Stimulated activated CD4-positive, alpha-beta T cell treated with anti-CD3 and anti-CD28 coated beads, Interleukin-12 subunit alpha, Interleukin-12 subunit beta, amount 100 ng/mL, for 4 hours (primary cell): ENCODE measurements at places on chromosomes 2 and 18.

DNA sequence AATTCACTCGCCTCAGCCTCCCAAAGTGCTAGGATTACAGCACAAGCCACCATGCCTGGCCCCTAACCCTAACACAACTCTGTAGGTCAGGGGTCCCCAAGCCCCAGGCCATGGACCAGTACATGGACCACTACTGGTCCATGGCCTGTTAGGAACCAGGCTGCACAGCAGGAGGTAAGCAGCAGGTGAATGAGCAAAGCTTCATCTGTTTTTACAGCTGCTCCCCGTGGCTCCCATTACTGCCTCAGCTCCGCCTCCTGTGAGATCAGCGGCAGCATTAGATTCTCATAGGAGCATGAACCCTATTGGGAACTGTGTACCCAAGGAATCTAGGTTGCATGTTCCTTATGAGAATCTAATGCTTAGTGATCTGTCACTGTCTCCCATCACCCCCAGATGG, 201.7 kb downstream of the NRP2 start:
- DNase-seq = no peak

DNA sequence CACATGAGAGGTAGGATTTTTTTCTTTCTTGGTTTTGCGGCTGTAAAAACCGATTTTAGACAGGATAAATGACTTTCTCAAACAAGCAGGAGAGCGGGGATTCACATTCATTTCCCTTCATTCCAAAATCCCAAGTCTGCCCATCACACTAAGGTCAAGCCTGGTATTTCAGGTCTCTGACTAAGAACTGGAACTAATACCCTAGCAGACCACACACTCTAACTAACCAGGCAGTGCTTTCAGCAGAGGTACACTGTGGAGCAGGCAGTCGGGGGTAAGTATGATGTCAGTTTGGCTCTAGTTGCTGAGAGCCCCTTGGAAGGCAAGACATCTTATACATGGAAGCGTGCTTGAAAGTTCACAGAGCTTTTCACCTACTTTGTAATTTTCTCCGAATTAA, 128.1 kb upstream of the LHCGR start:
- DNase-seq = no peak

GRCh38 chr18:33114749-33115148, 325.8 kb downstream of the CCDC178 start:
- DNase-seq = no peak

- DNase-seq = no peak
These were observed 53.9 kb upstream of the EPC2 start for GRCh38 chr2:148590612-148591011.

DNA sequence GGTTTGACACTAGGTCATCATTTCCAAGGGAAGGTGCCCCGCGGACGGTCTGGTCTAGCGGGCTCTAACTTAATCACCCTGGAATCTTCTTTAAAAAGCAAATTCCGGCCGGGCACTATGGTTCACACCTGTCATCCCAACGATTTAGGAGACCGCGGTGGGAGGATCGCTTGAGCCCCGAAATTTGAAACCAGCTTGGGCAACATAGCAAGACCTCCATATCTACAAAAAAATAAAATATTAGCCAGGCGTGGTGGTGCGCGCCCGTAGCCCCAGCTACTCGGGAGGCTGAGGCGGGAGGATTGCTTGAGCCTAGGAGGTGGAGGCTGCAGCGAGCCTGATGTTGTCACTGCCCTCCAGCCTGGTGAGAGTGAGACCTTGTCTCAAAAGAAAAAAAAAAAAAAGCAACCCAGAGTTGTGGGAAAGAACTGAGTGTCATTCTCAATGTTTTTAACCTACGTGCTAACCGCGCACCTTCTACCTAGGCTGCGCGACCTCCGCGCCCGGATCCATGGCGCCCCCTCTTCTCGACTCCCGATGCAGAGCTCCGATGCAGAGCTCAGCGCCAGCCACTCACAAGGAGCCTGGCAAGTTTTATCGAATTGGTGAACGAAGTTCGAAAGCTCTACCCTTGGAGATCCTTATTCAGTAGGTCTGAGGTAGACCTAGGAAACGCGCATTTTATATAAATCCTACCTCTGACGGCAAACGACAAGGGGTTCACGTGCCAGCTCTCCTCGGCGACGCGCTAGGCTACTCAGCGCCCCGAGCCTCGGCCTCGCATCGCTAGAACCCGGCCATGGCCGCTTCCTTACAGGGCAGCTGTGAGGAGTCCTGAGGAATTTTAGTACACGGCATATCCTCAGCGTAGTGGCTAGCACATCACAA, 888 bp upstream of the TWSG1 start:
- DNase-seq = peak; percentile 12

DNA sequence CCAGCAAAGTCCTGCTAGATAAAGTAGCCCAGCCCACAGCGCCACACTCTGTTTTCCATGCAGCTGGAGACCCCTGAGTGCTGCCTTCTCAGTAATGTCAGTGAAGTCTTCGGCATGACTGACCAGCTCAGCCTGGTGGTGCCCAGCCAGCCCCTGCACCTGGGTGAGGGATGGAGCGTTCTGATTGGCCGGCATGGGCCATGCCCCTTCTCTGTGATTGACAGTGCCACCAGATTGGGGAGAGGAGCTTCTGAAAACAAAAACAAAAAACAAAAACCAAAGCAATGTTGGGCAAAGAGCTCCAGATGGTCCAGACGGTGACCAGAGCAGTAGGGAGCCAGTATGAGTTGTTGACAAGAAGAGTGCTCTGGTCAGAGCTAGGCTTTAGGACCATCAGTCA, 122.6 kb downstream of the DYSF start:
- no peak for DNase-seq

DNA sequence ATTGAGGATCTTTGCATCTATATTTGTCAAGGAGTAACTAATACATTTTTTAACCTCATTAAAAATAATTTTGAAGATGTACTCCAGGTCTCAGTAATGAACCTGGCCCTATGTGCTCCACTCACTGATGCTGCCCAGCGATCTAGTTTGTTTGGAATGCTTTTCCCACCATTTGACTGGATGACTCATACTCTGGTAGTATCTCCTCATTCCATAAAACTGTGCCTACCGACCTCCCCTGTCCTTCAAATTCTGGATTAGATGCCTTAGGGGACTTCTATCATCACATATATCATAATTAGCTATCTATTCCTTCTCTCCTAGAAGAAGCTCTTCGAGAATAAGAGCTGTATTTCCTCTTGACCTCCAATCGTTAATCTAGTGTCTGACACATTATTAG, 83.8 kb downstream of the FAM117B start:
- DNase-seq = no peak

DNA sequence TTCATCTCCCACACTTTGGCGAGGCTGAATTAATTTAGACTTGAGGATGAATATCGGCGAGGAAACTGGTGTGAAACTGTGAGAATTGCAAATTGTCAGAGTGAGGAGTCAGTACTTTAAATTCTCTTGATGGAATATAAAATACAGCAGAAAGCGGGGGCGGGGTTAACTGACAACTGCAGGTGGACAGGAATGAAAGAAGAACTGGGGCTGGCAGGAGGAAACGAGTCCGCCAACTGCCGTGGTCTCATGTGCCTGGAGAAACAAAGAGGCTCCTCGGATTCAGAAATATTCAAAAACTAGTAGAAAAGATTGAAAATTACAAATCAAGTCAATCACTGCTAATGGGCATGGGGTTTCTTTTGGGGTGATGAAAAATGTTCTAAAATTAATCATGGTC, 44.3 kb downstream of the MOGAT1 start:
- DNase-seq = no peak

- DNase-seq = no peak
These were observed 16.2 kb upstream of the RAB1A start for GRCh38 chr2:65146078-65146477.

DNA sequence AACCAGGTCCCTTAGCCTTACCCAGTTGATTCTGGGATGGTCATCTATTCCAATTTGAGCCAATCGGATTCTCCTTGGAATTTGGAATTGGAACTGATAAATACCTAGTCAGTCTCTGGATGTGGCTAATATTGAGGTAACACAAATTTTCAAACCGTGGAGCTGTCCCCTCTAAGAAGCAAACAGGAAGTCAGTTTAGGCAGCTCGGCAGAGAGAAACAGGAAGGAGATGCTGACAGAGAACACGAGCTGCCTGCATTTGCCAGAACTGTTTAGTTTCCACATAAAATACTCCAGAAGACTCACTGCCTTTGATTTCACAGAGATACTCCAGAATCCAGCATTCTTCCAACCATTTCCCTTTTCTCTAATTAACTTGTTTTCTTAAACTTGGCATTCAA, 1024.9 kb downstream of the BCL11A start:
- no peak for DNase-seq

DNA sequence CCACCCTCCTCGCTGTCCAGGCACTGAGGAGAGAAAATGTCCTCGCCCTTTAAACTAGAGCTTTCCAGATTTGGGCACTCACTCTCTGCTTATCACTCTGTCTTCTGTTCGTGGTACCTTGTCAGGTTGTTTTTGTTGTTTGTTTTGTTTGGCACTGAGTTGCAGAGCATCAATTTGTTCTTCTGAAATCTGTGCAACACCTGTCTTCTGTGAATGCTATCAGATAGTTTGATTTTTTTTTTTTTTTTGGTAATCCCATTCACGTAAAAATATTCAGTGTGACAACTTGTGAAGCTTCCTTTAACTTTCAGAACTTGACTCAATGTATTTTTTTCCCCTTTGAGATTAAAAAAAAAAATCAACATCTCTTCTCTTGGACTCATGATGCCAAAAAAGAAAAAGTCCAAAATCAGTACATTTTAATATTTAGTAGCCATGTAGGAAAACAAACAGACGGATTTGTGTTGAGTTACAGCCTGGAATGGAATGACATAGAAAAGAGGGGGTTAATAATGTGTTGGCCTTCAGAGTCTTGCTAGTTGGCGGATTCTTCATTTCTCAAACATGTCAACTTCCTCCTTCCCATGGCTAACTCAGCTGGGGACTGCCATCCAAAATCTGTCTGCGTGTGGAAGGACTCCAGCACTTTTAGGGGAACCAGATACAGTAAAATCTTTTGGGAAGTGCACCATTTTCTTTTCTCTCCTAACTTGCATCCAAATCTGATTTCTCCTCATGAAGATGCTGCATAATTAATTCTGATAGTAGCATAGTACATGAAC, 1.6 kb downstream of the TMEM178A start:
- no peak for DNase-seq

- DNase-seq = no peak
These were observed 1462.1 kb downstream of the DPP10 start for GRCh38 chr2:115904516-115904915.

DNA sequence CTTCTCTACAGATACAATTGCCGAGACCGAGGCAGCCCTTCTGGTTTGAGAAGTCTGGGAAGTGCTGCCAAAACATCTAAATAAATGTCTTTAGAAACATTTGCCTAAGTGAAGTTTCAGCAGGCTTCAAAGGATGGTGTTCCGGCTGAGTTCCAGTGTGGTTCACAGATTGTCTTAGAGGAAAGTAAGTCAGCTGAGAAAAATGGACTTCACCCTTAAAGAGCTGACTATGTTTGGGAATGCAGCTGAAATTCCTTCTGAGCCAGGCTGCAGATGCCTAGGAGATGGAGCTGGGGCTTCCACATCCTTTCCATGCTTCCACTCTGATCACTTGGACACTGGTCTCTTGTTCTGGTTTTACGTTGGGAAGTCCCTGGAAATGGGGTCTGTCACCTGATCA, 83.6 kb downstream of the FHOD3 start:
- DNase-seq = no peak

DNA sequence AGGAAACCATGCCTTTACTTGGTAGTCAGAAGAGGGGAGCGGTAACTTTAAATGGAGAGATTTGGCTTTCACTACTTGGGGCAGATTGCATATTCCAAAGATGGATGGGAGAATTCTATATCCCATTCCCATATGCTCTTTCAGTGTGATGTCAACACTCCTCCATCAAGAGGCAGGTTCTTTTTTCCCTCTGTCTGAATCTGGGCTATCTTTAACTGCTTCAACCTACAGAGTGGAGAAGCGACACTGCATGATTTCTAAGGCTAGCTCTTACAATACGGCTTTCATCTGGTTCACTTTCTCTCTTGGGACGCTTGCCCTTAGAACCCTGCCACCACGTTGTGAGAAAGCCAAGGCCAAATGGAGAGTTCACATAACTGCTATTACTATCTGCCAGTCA, 34.4 kb downstream of the SKA1 start:
- no peak for DNase-seq

DNA sequence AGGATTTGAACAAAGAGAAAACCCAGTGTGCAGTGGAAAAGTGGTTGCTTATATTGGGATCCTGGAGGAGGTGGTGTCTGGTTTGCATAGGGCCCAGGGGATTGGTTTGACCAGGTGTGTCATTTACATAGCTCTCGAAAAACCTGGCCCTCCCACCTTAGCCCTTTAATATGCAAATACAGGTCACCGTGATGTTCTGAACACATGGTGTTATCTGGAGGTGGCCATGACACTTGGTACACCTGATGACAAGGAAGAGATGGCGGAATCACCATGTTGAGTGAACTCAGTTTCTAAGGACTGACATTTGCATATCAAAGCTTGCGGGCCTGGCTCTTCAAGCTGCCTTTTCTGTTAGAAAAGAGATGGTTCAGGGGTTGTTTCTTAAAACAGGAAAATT, 2.3 kb upstream of the NAPG start:
- DNase-seq = no peak

DNA sequence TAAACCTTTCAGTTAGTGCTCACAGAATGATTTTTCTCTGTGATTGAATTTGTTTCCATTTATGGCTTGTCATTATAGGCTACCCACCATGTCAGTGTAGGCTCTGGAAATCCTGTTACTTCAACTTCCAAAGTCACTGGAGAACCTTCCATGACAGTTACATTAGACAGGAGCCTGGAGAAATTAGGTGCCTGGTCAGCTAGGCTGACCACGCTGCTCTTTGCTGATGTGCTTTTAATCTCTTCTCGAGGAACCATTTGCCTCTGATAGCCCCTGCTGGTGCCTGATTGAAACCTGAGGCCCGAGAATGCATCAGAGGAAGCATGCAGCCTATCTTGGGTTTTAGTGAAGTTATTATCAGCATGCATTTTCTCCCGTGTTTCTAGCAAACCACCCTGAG, 29.6 kb upstream of the TTN start:
- no peak for DNase-seq

DNA sequence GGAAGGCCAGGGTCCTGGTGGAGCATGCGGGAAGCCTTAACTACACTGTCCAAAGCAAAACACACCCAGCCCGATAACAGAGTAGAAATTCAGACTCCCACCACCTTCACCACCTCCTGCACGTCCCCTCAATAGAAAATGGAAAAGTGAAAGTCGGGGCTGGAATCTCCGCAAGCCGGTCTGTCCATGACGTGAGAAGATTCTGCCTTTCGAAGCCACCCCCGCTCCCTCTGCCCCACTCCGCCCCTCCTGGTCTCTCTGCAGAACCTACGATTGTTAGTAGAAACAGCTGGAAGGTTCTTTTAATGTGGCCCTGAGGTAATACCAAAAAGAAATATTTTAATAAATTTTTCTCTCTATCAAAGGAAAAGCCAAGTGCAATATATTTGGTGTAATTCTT, 116.4 kb downstream of the GBX2 start:
- DNase-seq = no peak

GRCh38 chr2:120722246-120722567, 13.5 kb upstream of the GLI2 start:
- no peak for DNase-seq

GRCh38 chr2:202157211-202157990, 81.0 kb downstream of the SUMO1 start:
- DNase-seq = no peak
